ENCODE measurements at places on chromosomes 2 and 18. TPM values are rescaled to one million over a fixed set of nuclear protein-coding genes. Genes with fewer than 3 reads are reported as not detected.

KRTCAP3 gene
- total RNA-seq = not detected

ZC3H15 gene
- 103 TPM for total RNA-seq

SKOR2 gene
- not detected for total RNA-seq

POTEI gene
- total RNA-seq = 0.07 TPM

PRSS56 gene
- not detected for total RNA-seq

NOSTRIN gene
- 0.07 TPM for total RNA-seq

ALPI gene
- total RNA-seq = not detected

GPR39 gene
- not detected for total RNA-seq

CASP8 gene
- 14.0 TPM for total RNA-seq

ACAA2 gene
- total RNA-seq = 46.6 TPM

SERPINB10 gene
- not detected for total RNA-seq

EFR3B gene
- 0.28 TPM for total RNA-seq

CNDP1 gene
- not detected for total RNA-seq
